ENCODE measurements at places on chromosomes 6 and 20. TPM values are rescaled to one million over a fixed set of nuclear protein-coding genes. Genes with fewer than 3 reads are reported as not detected.

The NEURL2 gene
- total RNA-seq, result 7.0 TPM

DNA sequence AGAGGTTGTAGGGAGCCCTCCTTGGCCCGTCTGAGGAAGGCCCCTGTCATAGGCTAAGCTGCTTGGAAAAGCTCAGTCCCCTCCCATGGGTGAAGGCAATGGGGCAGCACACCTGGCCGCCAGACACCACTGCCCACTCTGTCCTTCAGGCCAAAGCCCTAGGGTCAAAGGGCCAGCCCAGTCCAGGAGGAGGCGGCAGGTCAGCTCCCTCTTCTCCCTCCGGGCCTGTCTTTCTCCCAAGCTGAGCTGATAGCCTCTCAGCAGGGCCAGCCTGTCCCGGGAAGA is 5.1 kb upstream of the CLPSL2 start:
- DNase-seq, result no peak

DNA sequence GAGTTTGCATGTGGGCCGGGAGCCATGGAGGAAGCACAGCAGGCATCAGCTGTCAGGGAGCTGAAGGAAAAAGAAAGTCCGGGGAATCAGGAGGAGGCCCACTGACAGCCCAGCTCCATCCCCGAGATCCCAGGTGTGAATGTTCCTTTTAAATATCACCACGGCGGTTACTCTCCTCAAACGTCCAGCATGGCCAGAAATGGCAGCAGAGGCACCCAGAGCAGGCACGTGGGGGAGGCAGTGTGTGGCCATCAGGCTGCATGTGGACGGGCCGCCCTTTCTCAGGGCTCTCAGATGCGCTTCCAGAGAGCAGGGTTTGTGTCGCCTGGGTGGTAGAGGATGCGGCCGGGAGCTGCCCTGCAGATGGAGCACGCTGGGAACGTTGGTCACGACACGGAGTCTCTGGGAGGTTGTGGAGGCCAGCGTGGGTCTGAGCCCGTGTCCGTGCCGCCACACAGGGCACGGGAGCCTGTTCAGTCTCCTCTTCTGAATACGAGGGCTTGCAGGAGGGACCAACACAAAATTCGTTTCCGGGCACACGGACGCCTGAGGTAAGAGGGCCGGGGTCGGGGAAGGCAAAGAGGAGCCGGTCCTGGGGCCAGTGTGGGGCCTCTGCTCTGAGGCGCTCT is 45.3 kb upstream of the DACT2 start:
- DNase-seq, result no peak

The NDUFAF5 gene
- 32.9 TPM for total RNA-seq

GRCh38 chr20:50498071-50498776 is 12.0 kb upstream of the PTPN1 start:
- no peak for DNase-seq

DNA sequence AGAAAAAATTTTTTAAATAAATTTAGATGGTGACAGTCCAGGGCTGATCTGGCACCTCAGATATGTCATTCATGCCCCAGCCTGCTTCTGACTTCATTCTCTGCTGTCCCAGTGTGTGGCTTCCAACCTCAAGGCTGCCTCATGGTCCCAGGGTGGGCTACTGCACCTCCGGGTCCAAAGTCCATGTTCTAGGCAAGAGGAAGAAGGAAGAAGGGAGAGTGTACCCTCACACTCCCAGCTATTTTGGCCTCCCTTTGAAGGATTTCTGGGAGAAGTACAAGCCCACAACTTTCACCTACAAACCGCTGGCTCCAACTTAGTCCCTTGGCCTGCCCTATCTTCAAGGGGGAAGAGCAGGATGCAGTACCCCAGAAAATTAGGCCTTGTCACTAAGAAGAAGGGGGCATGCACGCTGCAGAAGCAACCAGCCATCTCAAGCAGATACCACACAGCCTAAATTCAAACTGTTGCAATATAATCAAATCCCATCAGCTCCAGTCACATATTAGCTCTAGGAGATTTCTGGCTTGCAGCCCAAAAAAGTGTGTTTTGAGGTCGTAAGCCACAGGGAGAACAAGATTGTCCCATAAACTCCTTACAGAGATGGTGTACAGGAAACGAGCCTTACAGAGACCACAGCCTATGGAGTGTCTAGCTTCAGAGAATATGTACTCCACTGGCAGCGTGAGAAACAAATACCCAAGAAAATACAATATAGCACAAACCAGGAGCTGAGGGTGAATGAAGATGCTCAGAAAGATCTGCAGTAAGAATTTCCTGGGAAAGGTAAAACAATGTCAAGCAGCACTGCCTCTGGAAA is 906 bp upstream of the BTN3A2 start:
- peak; percentile 62 for DNase-seq

The MLN gene
- total RNA-seq, result not detected

DNA sequence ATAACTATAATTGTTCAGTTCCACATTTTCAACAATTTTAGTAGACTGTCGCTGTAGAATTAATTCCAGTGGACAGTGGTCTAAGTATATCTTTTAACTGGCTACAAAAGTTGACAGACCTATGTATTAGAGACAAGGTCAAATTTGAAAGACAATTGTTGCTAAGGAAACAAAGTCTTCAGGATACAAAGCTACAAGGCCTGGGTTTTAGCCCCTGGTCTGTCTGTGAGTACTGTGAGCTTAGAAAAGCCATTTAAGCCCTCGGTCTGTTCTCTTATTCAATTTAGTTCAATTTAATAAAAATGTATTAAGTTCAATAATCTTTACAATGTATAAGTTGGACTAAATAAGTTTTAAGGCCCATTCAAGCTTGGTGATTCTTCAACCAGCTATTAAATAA is 352.5 kb downstream of the HDGFL1 start:
- no peak for DNase-seq

GRCh38 chr6:105545228-105545920 is 142.5 kb upstream of the PREP start:
- no peak for DNase-seq

- peak; percentile 61 for DNase-seq
These were observed 92.5 kb downstream of the TCP11 start for GRCh38 chr6:35048631-35049083.

DNA sequence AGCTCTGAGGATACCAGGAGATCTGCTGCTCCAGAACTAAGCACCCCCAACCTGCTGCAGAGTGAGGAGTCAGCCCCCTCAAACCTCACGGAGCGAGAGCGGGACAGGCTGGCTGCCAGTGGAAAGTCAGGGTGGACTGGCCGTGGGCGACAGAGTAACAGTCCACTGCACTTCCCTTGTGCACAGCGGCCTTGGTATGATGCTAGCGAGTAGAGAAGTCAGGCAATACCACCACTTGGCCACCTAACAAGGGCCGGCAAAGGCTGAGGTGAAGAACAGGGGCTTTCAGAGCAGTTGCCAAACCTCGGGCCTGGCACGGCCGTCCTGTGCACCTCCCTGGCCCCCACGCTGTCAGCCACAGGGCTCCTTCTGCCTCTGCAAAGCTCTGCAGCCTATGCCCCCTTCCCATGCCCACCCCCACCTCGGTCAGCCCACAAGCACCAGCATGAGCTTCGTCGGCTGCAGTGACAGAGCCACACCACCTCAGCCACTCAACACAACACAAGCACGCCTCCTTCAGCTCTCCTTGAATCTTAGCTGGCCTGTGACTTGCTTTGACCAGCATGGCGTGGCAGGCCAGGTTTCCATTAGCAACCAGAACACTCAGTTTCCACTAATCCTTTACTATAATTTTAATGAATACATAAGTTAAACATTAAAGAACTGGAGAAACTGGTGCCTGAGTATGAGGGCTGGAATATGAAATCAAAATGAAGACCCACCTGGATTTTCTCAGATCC is 127.6 kb upstream of the SNX9 start:
- DNase-seq, result no peak

The PMEPA1 gene
- total RNA-seq, result 8.1 TPM

The OARD1 gene
- total RNA-seq, result 55.8 TPM

The CTAGE9 gene
- 10.3 TPM for total RNA-seq

The CGA gene
- total RNA-seq, result not detected

GRCh38 chr20:33236351-33236750 is 555 bp downstream of the BPIFA1 start:
- DNase-seq, result no peak

The HLA-DMB gene
- 4.9 TPM for total RNA-seq

DNA sequence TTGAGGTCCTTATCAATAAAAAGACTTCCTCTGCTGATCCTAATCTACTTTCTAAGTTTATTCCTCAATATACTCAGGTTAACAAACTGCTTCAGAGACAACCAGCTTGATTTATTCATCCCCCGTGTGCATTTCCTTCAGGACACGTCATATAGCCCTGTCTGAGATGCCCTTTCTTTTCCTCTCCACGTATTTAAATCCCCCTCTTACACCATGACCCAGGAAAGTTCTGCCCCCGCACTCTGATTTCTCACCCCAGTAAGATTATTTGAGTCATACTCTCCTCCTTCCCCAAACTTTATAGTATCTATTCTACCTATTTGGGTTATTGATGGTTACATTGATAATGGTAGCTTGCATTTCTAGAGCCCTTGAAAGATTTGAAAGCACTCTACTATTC is 9.8 kb upstream of the CGA start:
- no peak for DNase-seq

DNA sequence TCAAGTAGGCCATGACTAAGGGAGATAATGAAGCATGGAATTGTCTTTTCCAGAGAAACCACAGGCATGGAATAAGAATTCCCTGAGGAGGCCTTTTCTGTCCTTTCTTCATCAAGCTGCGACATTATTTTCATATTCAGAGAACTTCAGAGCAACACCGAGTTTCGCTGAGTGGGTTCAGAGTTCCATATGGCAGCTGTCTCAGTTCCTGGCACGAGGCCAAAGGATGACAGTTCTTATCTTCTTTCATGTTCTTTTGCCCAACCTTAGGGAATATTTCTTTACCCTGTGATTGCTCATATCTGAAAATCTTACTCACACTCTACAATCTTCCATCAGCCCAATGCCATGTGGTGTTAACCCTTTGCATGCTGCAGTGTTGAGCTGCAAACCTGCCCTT is 135.3 kb upstream of the BMP2 start:
- peak; percentile 17 for DNase-seq

The BPIFB1 gene
- 1.6 TPM for total RNA-seq

- no peak for DNase-seq
These were observed 103.5 kb upstream of the PTPN1 start for GRCh38 chr20:50406610-50407136.

DNA sequence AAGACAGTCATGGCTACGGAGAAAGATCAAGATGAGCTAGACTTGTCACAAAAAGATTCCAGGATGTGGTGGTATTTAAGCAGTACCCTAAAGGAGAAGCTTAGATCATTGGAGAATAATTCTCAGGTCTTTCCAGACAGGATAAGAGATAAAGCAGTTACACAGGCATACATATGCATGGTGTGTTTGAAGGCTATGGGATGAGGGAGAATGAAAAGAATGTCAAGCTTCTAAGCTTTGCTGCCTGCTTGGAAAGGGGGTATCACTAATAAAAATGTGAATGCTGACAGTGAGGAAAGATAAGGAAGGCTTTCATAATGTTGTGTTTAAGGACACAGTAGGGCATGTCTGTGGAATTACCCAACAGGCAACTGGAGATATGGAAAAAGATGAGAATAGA is 28.1 kb downstream of the RWDD2A start:
- DNase-seq, result no peak

The ZNF335 gene
- 53.5 TPM for total RNA-seq

Data from testis (tissue), 5 donors.